Activated T-cell treated with anti-CD3 and anti-CD28 coated beads, Interleukin-2, amount 50 U/mL, for 48 hours (primary cell): ENCODE measurements at places on chromosomes 16 and 17.
A peak's percentile ranks its signal among the peaks of the same experiment; 100 is the strongest.

DNA sequence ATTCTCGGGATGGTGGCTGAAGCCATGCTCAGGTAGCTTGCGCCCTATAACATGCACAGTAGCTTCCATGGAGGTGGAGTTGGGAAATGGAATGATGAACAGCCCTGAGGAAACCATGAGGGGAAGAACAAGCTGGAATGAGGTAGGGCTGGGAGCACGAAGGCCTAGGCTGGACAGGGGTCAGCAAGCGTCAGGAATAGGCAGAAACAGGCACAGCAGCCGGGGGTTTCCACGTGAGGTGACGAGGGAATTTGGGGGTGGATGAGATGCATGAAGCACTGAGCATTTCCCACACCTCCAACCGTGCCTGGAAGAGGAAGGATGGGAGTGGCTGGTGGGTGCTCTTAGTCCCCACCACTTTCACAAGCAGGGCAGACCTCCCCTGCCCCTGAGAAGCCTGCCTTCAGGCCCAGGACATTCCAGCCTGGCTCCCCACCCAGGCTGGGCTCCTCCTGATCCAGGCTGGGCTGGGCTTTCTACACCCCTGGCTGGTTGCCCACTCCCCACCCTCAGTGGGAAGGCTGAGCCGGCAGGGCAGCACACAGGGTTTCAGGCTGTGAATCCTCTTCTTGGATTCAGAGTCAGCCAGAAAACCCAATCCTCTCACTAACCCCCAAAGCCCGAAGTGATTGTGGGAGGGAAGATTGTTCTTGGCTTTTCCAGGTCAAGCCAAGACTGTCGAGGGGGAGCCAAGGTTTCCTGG is 21.9 kb downstream of the PLEKHG4 start:
- DNase-seq, result no peak

DNA sequence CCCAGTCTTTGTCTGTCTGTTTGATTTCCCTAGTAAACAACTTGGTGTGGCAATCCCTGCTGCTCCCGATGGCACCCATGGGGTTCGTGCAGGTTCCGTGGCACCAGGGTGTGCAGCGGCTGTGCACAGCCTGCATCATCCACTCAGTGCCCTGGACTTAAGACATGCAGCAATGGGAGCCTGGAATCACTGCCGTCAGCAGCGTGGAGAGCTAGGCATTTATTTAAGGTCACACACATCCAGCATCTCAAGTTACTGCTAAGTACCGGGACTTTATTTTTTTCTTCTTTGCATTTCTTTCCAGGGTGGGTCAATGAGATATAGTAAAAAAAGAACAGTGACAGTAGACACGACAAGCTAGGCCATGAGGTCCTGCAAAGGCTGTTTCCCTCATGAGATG is 2.8 kb downstream of the DHRS7C start:
- no peak for DNase-seq

DNA sequence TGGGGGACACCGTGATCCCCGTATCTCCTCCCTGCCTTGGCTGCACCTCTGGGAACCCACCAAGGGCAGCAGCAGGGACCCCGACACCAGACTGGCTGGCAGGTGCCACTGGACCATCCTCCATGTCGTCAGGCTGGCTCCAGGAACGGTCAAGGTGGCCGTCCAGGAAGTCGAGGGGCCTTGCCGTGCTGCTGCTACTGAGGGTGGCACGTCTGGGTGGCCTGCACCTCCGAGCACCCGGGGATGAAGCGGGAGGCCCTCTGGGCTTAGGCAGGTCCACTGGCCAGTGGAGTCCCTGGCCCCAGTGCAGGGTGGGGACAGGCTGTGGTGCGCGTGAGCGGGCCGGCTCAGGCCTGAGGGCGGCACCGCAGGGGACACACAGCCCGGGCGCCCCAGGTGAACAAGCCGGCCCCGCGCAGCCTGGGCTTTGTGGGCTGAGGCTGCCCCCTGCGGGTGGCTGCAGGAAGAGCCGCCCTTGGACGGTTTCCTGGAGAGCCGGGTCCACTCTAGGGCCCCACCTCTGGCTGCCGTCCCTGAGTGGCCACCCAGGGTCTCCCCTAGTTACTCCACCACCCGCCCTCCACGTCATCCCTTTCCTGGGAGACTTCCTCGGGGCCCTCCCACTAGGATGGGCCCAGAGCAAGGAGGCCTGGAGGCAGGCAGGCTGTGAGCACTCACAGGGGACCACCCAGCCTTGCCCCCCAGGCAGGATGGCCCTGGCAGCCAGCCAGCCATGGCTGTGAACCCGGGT is 42.8 kb upstream of the ZC3H18 start:
- peak; percentile 78 for DNase-seq

DNA sequence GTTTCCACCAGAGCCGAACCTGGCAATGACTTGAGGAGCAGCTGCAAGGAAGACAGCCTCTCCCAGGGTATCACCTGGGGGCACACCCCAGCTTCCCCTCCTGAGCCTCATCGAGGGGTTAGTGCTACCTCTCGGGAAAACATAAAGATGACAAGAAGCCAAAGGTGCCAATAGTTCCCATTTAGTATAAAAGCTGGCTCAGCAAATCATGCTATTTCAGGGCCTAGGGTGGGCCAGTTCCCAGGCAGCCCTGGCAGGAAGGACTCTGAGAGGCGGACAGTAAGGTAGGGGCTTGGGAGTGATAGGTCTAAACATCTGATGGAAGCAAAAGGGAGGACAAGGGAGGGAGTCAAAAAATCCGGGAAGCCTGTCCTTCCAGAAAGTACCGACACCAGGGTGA is 46.2 kb downstream of the SOST start:
- no peak for DNase-seq

DNA sequence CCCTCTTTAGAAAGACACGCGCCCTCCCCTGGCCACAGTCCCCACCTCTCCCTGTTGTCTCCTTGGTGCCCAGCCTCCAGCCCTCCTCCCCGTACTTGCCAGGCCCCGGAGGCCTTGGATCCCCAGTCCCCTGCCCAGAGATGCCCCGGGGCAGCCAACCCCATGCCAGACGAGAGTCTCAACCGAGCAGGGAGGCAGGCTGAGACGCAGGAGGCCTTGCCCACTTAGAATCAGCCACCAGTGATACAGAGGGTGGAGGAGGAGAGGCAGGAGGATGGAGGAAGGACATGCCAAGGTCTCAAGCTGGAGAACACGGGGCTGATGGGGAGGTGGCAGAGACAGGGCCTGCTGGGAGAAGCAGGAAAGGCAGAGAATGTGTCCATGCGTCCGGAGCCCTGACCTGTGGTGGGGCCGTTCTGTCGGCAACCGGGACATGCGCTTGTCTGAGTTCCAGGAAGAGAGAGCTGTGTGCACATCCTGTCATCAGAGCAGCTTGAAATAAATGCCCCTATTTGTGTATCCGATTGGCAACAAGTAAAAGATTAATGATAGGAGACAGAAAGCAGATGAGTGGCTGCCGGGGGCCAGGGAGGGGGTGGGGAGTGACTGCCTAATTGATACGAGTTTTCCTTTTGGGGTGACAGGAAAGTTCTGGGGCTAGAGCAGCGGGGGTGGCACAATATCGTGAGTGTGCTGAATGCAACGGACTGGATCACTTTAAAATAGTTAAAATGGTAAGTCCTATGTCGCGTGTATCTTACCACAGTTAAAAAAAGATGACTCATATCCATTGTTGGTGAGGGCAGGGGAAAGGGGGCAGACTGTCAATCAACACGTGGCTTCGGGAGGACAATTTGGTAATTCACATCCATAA is 44.7 kb upstream of the MEAK7 start:
- peak; percentile 75 for DNase-seq
